RCC 7860 (cell line): ENCODE measurements at places on chromosomes 2 and 18.
A peak's percentile ranks its signal among the peaks of the same experiment; 100 is the strongest.

- DNase-seq = no peak
Observed at GRCh38 chr2:210038078-210038477, 35.6 kb downstream of the RPE start.

GRCh38 chr2:241001413-241002274, 3.2 kb downstream of the SNED1 start:
- no peak for DNase-seq

- no peak for DNase-seq
Observed at GRCh38 chr2:230951396-230951795, 26.4 kb upstream of the GPR55 start.

DNA sequence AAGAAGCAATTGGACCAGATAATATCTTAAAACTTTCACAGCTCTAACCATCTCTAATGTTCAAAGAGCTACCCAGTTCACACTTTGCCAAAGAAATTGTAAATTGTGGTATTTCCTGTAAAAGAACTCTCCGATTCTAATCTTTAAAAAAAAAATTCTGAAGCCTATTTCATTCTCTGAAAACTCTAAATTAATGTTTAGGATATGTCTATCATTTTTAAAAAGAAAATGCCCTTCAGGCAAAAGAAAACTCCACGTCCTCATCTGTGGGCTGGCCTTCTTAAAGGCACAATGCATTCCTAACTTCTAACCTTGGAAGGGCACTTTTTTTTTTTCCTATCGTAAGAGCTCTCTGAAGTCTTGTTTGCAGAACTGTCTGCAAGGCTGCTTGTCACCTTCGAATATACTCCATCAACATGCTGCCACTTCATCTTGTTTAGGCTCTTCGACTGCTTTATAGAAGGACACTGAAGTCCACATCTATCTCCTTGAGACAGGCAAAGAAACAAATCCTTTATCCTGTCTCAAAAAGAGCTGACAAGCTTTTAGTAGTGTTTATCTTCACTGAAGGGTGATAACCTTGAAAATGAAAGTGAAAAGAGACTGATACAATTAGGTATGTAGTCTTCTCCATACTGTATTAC, 124.3 kb upstream of the SLC39A10 start:
- peak; percentile 31 for DNase-seq

DNA sequence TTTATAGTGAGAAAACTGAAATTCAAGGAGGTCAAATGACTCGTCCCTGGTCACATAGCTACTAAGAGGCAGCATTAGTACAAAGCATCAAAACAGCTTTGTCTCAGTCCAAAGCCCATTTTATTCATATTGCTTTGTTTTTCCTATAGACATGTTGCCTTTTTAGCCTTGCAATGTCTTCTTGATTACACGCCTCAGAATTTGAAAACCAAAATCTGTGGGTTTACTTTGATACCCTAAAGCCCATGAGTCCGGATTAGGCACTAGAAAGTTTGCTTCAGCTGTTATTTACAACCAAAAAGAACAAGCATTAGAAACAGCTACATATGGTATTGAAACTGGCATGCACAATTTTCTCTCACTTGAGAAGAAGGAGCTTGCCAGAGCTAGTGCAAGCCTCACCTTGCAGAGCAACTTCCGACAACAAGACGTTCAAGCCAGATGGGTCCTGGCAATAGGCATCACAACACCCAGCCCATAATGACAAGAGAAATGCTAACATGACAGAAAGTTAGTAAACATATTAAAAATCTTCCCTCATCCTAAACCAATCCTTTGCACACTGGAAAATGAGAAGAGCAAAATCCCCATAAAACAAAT, 276.8 kb downstream of the RIT2 start:
- no peak for DNase-seq

- peak; percentile 81 for DNase-seq
Observed at GRCh38 chr2:158926478-158926948, 41.9 kb upstream of the TANC1 start.

DNA sequence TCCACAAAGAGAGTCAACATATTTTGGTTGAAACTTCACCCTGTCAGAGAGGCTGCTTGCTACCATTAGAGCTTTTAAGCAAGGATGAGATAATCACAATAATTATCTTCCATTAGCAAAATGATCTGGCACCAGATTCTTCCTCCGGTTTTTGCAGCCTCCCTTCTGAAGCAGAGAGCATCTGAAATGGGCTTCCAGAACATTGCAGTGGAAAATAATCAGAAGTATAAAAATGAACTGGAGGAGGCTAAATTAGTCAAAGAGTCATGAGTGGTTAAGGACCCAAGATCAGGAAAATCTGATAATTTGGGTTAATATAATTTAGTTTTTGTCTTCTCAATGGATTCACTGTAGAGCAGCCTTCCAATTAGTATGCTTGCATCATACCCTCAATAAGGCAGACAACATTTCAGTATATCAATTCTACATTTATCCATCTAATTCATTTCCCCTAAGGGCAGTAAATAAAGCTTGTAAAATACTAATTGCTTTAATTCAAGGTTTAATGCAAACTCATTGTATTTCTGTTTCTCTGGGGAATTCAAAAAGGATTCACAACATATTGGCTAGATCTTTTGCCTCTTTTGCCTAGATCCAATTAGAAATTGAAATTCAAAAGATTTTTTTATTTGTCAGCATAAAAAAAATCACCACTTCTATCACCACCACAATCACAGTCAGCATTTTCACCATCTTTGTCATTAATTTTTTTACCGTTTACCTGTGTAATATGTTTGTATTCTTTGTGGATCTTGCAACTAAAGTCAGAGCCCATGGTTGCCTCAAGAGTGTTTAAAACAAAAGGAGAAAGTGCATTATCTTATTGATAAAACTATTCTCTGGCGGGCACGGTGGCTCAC, 537.2 kb upstream of the DCC start:
- no peak for DNase-seq

DNA sequence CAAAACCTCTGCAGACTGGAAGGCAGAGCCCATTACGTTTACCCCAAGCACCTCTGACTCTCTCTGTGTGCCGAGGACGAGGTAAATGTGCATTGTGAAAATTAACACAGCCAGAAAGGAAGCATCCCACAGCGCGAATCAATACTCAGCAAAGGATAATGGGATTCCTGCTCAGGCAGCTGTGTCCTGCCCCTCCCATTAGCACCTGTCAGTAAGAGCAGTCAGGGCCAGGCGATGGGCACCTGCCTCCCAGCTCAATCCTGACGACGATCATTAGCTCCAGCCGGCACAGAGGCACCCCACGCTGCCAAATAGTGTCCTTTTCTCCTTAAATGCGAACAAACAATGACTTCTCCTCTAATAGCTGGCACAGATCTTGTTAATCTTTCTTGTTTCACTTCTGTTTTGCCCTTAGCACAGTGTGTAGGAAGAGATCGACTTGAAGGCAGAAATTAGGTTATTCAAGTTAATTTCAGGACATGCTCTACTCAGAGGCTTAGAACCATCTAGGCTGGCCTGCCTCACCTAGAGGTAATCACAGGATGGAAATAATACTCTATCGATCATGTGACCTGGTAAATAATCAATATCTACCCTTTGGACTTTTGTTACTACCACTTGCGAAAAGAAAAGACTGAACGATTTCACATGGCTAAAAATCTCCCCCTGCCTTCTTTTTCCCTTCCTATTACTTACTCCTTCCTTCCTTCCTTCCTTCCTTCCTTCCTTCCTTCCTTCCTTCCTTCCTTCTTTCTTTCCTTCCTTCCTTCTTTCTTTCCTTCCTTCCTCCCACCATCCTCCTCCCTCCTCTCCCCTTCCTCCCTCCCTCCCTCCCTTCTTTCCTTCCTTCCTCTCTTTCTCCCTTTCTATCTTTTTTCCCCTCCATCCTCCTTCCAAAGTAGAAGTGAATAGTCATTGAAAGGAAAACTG, 487.9 kb upstream of the ID2 start:
- DNase-seq = no peak

- no peak for DNase-seq
Observed at GRCh38 chr2:30373881-30374302, 73.2 kb upstream of the LCLAT1 start.

DNA sequence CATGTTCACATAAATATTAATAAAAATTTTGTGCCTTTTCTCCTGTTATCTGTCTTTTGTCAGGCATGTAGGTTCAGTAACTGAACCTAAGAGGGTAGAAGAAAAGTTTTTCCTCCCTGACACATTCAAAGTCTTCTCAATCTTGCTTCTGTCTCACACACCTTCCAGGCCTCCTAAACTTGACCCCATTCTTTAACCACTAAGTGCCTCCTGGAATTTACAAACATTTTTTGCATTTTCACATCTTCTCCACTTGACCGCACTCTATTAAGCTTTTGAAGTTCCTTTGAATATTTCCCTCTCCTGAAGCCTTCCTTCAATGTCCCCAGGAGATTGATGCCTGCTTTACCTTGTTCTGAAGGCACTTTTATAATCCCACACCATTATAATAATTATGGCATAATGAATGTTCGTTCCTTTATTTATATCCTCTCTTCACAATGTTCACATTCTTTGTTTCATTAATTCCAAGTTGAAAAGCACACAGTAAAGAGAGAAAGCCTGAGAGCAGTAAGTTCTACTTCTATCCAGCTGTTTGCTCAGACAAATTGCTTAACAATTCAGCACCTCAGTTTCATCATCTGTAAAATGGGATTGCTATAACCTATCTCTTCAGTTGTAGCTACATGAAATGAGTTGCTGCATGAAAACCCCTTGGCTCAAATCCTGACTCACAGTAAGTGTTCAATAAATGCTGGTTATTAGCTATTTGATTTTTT, 184.8 kb upstream of the KLHL29 start:
- DNase-seq = no peak

GRCh38 chr18:24033641-24034412, 19.3 kb downstream of the TTC39C start:
- no peak for DNase-seq

GRCh38 chr2:3168230-3168891, 209.3 kb downstream of the EIPR1 start:
- no peak for DNase-seq

GRCh38 chr2:21118302-21118920, 5.4 kb upstream of the TDRD15 start:
- no peak for DNase-seq

DNA sequence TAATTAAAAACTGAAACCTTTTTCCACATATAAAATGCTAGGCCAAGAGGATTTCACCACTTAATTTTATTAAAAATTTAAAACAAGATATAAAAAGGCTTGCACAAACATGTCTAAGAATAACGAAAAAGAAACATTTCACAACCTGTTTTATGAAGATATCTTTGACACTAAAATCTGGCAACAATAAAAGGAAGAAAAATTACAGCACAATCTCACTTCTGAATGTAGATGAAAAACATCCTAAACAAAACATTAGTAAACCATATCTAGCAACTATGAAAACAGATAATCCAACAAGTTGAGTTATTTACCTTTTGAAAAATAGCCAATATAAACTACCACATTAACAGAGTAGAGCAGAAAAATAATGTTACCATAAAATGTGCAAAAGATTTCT, 185.4 kb upstream of the MMADHC start:
- no peak for DNase-seq

- no peak for DNase-seq
Observed at GRCh38 chr2:96151595-96152303, 6.5 kb upstream of the DUSP2 start.

DNA sequence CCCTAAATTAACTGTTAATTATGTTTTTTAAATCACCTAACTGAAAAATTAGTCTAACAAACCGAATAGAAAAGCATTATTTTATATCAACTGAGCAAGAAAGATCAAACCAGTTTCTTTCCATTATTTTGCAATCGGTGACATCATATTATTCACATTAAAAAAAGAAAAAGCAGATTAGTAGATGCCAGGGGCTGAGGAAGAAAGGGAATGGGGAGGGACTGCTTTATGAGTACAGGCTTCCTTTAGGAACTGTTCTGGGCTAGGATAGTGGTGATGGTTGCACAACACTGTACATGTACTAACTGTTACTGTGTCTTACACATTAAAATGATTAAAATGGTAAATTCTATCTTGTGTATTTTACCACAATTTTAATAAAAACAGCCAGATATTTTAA, 59.3 kb downstream of the COBLL1 start:
- DNase-seq = no peak

DNA sequence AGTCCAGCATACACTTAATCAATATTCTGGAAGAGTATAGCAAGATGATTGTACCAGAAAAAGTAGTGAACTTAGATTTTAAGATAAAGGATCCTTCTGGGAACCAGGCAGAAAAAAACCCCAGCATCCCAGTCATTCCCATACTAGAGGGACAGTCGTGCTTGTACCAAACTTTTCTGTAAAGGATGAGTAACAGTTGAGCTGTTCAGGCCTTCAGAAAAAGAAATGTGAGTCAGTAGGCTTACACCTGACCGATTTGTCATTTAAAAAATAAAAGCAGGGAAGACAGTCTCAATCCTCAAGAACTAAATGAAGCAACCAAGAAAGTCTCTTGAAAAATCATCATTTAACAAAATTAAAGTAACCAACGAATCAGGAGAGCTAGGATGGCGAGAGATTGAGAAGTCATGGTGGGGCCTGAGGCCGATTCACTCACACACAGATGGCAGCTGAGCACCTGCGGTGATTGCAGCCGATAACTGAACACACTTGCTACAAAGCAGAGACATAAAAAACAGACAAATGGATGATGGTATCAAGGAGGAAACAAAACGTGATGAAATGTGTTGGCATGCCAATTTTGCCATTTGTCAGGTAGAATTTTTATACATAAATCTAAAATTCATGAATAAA, 170.0 kb upstream of the ALKAL2 start:
- no peak for DNase-seq

- no peak for DNase-seq
Observed at GRCh38 chr2:64598226-64598625, 55.5 kb downstream of the SERTAD2 start.

GRCh38 chr18:26436176-26437051, 111.9 kb downstream of the KCTD1 start:
- no peak for DNase-seq

GRCh38 chr2:204312105-204312504, 233.2 kb upstream of the PARD3B start:
- DNase-seq = no peak

DNA sequence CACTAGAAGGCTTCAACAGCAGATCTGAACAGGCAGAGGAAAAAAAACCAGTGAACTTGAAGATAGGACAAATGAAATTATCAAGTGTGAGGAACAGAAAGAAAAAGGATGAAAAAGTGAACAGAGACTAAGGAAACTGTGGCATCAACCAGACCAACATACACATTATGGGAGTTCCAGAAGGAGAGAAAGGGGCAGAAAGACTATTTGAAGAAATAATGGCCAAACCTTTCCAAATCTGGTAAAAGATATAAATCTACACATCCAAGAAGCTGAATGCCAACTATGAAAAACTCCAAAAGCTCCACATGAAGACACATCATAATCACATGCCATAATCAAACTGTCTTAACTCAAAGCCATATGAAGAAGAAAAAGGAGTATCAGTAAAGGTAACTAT, 79.8 kb downstream of the ROCK1 start:
- DNase-seq = no peak
